ENCODE measurements at places on chromosomes 11 and 22.

DNA sequence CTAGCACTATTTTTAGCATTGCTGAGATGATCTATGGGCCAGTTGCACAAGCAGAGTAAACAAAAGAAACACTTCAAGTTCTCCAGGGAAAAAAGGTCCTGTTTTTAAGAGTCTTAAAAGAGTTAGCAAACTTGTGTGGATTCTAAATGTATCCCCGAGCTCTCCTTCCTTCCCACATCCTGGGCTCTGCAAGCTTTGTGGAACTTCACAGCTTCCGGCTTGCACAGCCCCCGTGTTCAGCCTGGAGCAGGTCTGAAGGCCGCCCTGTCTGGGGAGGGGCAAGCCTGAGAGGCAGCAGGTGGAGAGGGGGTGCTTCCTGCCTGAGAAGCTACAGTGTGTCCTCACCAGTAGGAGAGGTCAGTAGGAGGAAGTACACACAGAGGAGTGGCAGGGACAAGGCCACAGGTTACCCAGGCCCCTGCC, 35.1 kb upstream of the SUSD2 start:
- DNase-seq: peak; percentile 83

GRCh38 chr11:57761301-57762234, at the start of gene CTNND1:
Gene CTNND1 (plus strand): TSS chr11:57761802. CDS start chr11:57791479, 29,677 bp downstream.
- no peak for DNase-seq

DNA sequence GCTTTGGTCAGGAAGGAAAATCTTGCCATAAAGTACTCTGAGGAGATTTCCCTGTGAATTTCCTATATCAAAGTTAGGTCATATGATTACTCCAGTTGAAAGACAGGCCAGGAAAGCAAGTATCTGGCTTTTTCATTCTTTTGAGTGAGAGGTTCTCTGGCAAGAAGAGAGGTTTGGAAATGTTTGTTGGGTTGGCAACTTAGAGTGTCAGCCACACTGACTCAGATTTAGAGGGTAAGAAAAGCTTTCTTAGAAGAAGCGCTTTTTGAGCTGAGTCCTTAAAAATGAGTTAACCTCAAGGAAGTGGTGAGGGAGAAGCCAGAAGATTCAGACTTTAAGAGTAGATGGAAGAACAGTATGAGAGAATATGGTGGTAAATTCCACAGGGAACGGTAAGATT, 86.1 kb upstream of the BDNF start:
- DNase-seq: no peak

DNA sequence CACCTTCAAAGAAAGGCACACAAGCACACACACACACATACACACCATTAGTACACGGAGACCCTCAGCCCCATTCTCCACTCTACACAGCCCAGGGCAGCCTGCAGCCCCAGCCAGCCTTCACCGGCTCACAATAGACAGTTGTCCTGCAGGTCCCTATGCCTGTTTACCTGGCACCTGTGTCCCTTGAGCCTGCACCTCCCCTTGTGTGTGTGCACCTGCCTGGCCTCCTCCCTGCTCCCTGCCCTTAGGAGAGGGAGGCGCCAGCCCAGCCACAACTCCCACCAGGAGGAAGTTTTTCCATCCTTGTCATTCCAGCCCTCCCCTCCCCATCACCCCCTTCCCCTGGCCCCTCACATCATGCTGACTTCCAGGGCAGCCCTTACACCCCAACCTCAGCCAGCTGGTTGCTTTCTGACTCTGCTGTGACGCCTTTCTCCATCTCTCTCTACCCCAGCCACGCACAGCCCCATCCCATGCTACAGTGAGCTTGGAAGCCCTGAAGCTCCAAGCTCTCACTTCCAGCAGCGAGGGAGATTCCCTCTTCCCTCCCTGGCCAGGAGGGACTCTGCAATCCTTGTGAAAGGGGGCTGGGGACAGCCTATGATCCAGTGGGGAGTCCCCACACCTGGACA, 4.4 kb downstream of the AHNAK start:
- DNase-seq: no peak

- no peak for DNase-seq
Measured at GRCh38 chr22:43625242-43625641, 186.9 kb downstream of the EFCAB6 start.

DNA sequence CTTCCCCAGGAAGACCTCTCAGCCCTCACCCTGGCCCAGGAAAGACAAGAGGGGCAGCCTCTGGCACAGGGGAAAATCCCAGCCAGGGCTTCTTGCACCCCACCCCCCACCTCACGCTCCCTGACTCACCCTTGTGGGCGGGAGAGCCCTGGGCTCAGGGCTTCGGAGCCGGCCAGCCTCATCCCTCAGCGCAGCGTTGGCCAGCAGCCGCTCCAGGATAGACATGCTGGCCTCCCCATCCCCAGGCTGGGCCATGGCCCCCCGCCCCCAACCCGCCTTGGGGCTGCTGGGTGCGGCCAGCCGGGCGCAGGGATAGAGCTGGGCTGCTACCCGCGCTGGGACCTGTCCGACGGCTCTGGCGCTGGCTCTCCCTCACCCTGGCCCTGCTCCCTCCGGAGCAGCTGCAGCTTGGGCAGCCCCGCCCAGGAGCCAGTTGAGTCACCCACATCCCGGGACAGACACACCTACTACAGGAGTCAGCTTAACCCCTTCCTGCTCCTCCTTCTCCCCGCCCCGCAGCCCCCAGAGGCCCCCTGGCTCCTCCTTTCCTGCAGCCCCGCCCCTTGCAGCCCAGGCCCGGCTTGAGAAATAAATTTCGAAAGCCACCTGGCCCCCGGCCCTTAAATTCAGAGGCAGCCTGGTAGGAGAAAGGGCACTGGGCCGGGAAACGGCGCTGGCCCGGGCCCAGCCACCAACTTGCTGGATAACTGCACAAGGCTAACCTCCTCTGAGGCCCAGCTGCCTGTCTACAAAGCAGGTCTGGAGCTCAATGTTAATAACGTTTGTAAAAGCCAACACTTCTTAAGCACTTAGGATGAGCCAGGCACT, 13.4 kb downstream of the TNKS1BP1 start:
- no peak for DNase-seq

DNA sequence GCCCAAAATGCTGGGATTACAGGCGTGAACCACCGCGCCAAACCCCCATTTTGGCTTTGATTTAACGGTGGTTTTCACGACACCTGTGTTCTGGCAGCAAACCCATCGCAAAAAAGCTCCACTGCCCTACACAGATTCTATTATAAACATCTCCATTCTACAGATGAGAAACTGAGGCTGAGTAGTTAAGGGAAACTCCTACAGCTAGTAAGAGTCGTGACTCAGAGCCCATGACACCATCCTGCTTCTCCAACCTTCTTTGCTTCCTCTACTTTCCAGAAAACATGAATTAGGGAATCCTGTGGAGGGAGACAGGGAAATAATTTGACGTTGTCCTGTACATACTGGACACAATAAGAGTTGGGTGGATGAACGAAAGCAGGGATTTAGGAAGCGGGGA, 429 bp upstream of the SNX15 start:
- no peak for DNase-seq

GRCh38 chr22:19854778-19855503, at the start of the genes GNB1L and RTL10:
Gene GNB1L (minus strand): TSS chr22:19854874. CDS start chr22:19821355, 33,519 bp downstream.
Gene RTL10 (minus strand): TSS chr22:19854874. CDS start chr22:19852261, 2,613 bp downstream.
- DNase-seq: peak; percentile 98

DNA sequence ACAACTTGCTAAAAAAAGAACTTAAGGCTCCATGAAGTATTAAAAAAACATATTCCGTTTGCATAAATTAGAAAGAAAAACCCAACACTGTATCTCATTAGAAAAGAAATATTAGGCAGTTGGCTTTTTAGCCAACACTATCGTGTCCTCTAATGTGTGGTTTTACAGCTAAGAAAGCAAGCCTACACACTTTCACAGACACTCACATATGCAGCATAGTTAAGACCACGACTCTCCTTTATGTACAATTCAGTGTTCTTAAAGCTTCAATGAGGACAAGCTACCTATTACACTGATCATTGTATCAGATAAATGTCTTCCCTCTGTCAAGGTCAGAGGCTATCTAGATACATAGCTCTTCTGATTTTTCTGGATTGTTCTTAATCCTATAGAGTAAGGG, 80.1 kb downstream of the PICALM start:
- DNase-seq: no peak

DNA sequence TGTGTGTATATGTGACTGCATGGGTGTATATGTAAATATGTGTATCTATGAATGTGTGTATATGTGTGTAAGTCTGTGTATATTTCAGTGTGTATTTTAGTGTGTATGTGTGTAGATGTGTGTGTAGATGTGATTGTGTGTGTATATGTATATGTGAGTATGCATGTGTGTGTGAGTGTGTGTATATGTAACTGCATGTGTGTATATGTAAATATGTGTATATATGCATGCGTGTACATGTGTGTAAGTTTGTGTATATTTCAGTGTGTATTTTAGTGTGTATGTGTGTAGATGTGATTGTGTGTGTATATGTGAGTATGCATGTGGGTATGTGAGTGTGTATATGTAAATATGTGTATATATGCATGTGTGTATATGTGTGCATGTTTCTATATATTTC, 169.9 kb downstream of the MN1 start:
- no peak for DNase-seq

GRCh38 chr11:66183494-66184048, 84.9 kb upstream of the RAB1B start:
- DNase-seq: peak; percentile 8

DNA sequence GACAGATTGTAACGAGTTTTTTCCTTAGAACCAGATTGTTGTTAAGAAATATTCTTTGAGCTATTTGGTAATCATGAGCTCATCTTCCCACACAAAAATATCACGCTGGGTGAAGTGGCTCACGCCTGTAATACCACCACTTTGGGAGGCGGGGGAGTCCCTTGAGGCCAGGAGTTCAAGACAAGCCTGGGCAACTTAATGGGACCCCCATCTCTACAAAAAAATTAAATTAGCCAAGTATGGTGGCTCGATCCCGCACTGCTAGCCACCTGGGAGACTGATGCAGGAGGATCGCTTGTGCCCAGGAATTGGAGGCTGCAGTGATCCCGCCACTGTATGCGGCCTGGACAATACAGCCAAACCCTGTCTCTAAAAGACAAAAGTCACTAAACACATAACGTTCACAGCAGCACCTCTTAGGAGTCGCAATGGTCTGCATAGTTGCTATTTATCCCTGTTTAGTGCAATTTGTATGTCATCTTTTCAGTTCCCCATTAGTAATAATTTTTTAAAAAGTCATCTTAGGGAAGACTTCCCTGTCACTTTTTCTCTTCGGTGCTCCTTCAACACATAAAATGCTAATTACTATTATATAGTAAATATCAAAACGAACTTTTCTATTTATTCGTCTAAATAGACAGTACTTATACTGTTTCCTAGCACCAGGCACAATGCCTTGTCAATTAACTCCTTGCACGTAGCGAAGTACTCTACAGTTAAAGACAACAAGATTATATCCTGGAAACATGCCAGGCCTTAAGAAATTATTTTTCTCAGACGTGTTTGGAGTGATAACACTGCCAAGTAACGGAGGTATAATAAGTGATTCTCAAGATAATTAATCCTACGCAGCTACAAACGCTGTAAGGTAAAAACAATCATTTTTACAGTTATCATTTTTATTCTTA, 1.1 kb downstream of the ST13 start:
- no peak for DNase-seq

GRCh38 chr11:120909676-120910416, 114.1 kb upstream of the TBCEL start:
- no peak for DNase-seq

DNA sequence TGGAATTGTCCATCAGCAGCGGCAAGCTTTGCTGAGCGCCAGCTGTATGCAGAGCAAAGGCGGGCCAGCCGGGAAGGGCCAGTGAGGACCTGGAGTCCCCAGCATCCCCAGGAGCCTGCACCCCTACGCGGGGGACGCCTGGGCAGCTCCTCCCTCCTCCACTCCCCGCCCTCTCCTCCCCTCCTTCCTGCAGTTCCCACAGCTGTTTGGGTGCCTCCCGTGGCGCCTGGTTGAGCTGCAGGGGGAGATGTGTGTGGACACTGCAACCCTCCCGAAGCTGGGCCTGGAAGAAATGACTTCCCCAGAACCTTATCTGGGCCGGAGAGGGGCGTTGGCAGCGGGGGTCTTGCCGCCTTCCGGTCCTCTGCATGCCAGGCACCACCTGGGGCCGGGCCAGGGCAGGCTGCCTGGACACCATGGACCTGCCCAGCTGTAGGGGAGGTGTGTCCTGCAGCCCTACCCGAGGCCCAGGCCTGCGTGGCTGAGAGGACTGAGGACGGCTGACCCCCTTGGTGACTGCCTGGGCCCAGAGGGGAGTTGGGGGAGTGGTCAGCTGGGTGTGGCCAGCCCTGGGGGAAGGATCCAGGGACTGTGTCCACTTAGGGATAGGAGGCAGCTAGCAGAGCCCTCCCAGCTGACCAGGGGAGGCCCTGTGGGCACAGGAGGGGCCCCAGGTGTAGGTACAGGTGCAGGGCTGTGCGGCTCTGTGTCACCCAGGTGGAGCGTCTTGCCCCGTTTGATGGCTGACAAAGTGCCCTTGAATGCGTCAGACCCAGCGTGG, 16.8 kb upstream of the MUC6 start:
- no peak for DNase-seq

- DNase-seq: no peak
Measured at GRCh38 chr22:45823336-45823735, 151.7 kb downstream of the ATXN10 start.

DNA sequence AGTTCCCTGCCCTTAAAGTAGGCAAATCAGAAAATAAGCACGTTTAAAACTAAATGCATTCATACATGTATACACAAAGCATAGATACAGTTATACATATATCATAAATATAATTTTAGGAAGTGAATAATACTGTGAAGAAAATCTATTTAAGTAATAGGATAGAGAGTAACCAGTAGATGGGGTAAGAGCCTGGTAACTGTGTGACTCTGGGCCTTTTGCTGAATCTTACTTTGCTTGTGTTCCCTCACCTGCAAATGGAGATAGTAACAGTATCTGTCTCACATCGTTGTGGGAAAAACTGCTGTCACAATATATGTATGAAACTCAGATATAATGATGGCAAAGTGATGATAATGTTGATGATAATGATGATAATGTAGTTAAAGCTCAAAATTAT, 29.9 kb downstream of the MS4A2 start:
- DNase-seq: peak; percentile 14

GRCh38 chr11:79431535-79431934, 9.3 kb downstream of the TENM4 start:
- DNase-seq: no peak

DNA sequence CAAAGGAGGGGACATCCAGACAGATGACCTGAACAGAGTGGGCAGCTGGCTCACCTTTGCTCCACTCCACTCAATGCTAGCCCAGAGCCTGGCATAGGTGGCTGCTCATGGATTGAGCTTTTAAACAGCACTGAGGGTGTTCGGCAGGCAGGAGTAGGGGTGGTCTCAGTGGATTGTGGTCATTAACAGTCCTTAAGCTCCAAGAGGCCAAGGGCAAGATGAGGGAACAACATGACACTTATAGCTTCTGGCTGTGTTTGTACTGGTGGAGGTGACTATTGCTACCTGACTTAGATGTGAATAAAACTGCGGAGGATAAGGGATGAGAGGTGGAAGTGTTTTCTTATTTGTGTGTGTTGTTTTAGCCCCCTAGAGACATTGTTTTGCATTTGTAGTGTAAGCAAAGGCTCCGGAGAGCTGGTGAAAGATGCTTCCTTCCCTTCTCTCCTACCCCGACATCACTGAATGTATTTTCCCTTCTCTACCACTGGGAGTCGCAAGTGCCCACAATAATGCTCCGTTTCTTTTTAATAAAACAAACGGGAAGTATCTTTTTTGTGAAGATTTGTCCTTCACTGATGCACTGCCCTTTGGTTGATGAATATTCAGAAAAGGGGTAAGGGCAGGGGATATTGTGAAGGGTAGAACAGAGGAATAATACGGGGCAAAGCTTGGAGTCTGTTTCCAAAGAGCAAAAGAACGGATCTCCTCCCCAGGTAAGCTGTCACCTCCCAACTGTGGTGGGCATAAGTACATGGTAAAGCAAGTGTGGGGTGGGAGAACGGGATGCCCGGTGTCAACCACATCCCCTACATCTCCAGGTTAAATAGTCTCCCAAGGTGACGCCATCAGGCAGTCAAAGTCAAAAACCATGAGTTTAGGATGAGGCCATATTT, 27.5 kb upstream of the MTNR1B start:
- peak; percentile 33 for DNase-seq

- no peak for DNase-seq
Measured at GRCh38 chr22:29885610-29886009, 2.6 kb downstream of the MTMR3 start.

Measured in OCI-LY7 (cell line).